C1 segment of cervical spinal cord (tissue), 14 donors: ENCODE measurements at places on chromosomes 12 and 14.

DNA sequence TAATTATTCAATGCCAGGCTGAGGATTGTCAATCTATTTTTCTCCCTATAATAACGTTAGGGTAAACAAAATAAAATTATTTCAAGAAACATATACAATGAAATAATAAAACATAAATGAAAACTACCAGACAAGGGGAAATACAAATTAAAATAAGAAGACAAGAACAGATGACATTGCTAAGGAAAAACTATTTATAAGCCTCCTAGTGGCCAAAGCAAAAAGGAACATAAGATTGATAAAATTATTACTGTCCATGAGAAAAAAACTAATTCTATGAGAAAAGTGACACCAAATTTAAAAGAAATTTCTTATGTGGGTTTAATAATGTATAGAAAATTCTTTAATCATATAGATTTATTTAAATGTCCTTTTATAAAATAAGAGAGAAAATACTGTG, 294.7 kb downstream of the TTC6 start:
- DNase-seq: no peak

- DNase-seq: peak; percentile 65
These were observed 36.8 kb upstream of the CNTN1 start for GRCh38 chr12:40655451-40655850.

DNA sequence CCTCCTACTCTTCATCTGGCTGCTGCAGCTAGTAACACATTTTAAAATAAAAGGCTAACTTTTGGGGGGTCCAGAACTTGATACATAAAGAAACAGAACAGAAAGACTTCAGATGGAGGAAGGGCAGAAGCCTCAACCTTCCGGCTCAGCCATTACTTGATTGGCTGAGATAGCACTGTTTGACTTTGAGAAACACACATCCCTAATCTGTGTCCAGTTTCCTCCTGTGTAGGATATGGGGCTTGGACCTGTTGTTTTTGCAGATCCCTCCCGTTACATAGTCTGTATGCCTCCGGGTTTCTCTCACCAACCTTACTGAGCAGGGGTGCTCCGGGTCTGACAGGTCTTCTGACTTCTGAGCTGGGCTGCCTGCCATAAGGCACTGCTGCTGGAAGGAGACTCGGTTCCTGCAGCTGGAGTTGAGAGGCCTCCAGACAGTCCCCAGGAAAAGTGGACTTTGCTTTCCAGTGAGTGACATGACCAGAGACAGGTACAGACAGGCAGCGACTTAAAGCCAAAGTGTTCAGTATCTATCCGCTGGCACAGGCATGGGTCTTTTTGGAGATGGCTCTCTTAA, 8.3 kb upstream of the ZNF641 start:
- no peak for DNase-seq

- no peak for DNase-seq
These were observed 342.5 kb downstream of the RMST start for GRCh38 chr12:97805146-97805545.

- DNase-seq: no peak
These were observed 8.7 kb downstream of the CCND2 start for GRCh38 chr12:4282103-4282891.

DNA sequence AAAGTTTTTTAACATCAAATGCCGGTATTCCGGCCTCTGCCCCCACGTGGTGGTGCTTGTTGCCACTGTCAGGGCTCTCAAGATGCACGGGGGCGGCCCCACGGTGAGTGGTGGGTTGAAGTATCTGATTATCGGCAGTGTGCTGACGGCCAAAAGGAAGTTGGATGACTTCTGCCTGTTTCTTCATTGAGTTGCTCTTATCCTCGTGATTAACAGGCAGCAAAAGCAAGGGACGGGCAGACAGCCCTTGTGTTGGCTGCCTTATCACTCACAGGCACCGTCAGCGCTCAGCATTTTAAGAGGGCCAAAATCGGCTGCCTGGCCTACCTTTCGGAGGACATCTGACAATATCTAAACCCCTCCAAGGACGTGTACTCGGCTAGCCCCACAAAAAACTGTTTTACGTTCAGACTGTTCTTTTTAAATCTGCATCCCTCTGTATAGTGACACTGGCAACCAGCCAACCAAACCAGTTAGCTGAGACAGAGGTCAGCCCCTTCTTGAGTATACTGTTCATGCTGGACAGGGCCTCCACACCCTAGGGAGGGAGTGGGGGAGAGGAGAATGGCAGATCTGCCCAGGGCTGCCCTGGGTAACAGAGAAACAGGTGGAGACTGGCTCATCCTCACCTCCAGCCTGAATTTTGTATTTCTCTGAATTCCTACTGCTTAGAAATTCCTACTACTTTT, 22.9 kb upstream of the AKAP5 start:
- no peak for DNase-seq

DNA sequence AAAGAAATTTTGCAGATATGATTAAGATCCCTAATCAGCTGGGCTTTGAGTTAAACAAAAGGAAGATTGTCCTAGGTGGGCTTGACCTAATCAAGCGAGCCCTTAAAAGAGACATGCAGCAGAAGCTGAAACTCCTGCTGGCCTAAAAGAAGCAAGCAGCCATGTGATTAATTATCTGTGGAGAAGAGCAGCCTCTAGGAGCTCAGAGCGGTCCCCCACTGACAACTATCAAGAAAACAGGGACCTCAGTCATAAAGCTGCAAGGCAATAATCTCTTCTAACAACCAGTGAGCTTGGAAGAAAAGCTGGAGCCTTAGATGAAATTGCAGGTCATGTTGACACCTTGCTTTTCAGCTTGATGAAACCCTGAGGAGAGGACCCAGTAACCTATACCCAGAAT, 288.9 kb upstream of the CLEC14A start:
- DNase-seq: no peak

DNA sequence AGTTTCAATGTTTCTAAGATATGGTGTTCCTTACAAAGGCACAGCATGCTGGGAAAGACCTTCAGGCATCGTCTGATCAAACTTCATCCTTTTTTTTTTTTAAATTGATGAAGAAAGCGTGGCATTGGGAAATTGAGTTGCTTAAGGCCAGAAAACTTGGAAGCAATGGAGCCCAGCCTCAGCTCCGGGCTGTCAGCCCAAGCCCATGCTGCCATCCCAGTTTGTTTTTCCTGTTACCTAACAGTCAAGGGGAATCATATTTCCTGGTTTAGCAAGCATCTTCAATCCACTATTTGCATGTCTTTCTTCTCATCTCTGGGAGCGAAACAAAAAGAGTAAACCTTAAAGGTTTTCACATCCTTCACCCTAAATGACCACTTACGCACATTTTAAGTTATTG, 200.2 kb downstream of the CHST11 start:
- no peak for DNase-seq

DNA sequence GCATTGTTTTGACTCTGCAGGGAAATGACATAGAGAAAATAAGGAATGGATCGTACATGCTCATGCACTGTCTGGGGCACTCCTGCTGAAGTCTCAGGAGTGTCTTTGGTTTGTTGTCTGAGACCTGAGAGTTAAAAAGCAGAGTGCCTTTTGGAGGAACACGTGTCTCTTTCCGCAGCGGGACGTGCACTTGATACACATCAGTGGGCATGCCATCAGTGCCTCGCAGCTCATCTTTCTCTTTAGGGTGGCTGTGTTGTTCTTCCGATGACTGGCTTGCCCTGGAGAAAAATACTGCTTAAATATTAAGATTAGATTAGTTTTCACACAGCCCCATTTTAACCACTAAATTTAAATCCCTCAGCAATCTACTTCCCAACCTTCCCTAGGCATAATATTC, 835.9 kb downstream of the DIO2 start:
- no peak for DNase-seq

GRCh38 chr12:63419154-63419553, 249.1 kb downstream of the DPY19L2 start:
- no peak for DNase-seq

GRCh38 chr12:110475426-110475825, 6.8 kb downstream of the FAM216A start:
- DNase-seq: no peak

- DNase-seq: no peak
These were observed 159.3 kb downstream of the DACT1 start for GRCh38 chr14:58797010-58797429.

DNA sequence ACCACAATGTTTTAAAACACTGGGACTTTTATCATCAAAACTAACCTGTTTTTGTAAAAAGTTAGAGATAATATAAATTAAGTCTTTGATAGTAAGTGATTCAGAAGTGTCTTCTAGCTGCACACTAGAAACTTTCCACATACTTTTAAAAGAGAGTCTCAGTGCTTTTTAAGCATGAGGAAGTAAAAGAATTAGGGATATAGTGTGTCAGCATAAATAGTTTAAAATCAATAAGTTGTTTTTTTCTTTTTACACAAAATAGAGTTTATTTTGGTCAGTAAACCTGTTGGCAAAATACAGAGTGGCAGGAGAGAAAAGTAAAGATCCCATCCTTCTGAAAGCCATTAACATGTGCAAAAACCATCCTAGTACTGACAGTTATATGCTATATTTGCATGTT, 1.7 kb downstream of the DNM1L start:
- no peak for DNase-seq

- no peak for DNase-seq
These were observed 180.2 kb downstream of the ACSS3 start for GRCh38 chr12:81257947-81258551.

DNA sequence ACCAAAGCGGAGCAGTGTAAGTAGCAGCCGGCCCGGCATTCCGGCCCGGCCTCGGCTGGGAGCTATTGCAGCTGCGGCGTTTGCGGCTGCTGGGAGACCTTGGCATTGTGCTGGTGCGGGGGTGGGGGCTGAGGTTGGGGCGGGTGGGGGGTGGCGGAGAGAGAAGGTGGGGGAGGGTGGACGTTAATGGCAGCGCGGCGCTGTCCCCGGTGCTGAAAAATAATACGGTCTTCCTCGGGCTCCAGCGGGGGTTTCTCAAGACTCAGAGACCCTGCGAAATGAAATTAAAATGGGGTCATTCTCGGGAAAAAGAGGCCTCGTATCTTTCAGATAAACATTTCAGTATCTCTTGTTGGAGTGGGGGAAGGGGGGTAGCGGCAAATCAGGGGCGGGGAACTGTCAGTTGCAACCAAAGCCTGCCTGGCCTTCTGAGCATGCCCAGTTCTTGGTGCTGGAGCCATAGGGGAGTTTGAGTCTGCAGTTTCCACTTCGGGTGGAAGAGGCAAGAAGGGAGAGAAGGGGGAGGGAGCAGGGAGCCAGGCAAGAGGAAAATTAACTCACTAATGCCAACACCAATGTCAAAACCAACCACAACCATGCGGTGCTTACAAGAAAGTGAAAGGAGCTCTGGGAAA, 414 bp downstream of the UNC79 start:
- DNase-seq: peak; percentile 50

GRCh38 chr12:133220521-133220920, 15.2 kb downstream of the ANHX start:
- DNase-seq: no peak

DNA sequence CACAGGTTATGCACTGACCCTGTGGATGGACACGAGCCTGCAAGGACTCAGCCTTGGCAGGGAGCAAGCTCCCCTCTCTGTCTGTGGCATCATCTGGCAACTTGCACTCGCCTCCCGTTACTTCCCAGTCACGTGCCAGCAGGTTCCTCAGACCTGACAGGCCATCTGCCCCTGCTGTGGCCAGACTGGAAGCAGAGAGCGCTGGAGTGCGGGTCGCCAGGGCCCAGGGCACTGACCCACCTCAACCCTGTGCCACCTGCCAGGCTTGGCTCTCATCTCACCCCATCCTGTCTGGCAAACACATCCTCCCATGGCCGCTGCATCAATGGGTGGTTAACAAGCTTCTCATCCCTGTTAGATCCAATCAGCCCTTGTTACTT, 28.4 kb downstream of the SLC6A12 start:
- no peak for DNase-seq

GRCh38 chr12:1939331-1939730, 20.9 kb upstream of the CACNA2D4 start:
- no peak for DNase-seq

DNA sequence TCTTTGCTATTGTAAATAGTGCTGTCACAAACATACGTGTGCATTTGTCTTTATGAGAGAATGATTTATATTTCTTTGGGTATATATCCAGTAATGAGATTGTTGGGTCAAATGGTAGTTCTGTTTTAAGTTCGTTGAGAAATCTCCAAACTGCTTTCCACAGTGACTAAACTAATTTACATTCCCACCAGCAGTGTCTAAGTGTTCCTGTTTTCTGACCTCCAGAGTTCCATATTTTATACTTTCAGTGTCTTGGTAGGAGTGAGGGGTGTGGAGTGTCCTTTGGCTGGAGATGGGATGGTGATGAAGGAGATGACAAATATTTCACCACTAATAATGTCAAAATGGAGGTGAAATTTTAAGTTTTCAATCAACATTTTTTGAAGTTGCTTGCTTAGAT, 86.4 kb downstream of the DACT1 start:
- DNase-seq: no peak

DNA sequence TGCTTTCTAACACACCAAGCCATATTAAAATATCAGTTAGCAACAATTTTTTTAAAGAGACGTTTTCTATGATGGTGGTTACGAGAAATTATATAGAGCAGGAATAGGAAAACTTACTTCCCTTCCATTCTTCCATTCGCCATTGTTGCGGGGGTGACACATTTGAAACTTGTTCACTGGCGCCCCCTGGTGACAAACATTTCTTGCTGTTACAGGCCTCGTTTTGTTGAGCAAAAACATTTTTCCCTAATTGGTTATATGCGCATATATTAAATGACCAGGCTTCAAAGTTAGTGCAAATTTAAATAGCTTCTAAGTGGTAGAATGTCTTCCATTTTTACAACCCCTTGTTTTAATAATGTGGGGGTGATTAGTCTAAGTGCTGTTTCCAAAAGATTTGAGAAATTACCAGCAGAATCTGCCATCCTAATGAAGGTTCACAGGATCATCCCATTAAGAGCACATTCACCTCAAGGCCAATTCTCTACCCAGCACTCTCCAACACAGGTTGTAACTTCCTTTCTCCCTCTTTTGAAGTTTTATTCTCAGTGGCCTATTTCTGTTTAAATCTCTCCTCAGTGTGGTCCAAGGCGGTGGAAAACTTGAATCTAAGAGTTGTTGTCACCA, 1124.7 kb downstream of the FLRT2 start:
- no peak for DNase-seq

- DNase-seq: no peak
These were observed 46.0 kb downstream of the SPIC start for GRCh38 chr12:101521136-101521535.

DNA sequence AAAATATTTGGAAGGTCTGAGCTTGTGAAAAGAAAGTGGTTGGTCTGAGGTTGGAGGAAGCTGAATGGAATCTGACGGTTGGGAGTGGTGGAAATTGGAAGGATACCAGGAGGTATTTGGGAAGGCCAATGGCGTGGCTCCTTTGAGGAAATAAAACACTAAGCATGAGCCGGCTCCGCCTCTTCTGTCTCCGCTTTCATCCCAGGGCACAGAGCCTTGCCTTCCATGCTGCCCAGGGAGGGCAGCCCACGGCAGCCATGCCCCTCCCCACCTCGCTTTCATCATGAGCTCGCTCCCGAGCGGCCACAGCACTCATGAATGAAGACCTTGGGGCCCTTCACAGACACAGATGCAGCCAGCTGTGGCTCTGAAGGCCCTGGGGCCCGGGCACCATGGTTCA, 36.2 kb downstream of the HSP90AA1 start:
- no peak for DNase-seq

GRCh38 chr12:69438539-69438938, 31.6 kb upstream of the FRS2 start:
- DNase-seq: no peak
